Urinary bladder (tissue), 4 donors: ENCODE measurements at places on chromosomes 7 and 10. TPM values are rescaled to one million over a fixed set of nuclear protein-coding genes. Genes with fewer than 3 reads are reported as not detected.

The PIK3AP1 gene
- total RNA-seq, result 6.6 TPM

GRCh38 chr7:127776776-127777386 lies 124.9 kb downstream of the SND1 start:
- DNase-seq, result no peak

The ANKRD16 gene
- 8.8 TPM for total RNA-seq

GRCh38 chr10:53079283-53079682 lies 306.7 kb upstream of the MBL2 start:
- no peak for DNase-seq
